ENCODE measurements at places on chromosomes 1 and 21.

- DNase-seq, result peak; percentile 47
Observed at GRCh38 chr1:6343506-6344405, 49.8 kb downstream of the ACOT7 start.

- no peak for DNase-seq
Observed at GRCh38 chr1:14896381-14897079, 257.0 kb upstream of the TMEM51 start.

GRCh38 chr1:98458511-98459485, 202.7 kb upstream of the SNX7 start:
- no peak for DNase-seq

- DNase-seq, result no peak
Observed at GRCh38 chr1:81832573-81832972, 31.8 kb downstream of the ADGRL2 start.

- no peak for DNase-seq
Observed at GRCh38 chr21:45293726-45294401, 6.2 kb upstream of the POFUT2 start.

DNA sequence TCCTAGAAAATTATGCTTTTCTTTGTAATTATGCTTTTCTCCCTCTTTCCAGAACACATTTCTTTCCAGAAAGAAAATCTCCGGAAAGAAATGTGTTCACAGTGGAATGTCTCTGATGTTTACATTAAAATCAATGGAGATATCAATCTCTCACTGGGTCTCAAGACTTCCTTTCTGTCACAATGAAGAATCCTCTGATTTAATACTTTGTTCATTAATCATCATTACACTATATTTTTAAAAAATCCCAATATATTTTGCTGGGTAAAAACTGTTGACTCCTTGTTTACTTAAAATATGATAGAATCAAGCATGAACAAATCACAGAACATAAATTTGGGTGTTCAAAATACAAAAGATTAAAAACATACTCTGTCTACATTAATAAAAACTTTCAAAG, 26.3 kb upstream of the TGFBR3 start:
- DNase-seq, result no peak

DNA sequence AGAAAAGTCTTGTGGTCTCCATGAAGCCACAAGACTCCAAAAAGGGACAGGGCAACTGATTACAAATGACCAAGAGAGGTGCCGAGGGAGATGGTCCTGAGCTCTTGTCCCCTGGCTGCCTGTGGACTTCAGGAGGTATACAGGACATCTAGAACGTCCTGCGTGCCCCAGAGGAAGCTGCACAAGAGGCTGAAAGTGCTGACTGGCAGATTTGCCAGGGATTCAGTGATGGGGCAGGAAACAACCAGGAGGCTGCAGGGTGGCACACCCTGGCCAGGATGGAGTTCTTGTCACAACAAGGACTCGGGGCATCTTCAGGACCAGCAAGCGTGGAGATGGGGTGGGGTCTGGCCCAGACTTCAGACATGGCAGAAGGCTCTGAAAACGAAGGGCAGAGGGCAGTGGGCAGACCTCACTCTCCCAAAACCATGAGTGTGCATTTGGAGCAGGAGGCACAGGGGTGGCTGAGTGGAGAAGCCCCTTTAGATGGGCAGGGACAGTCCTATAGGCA, 13.4 kb upstream of the PKP1 start:
- DNase-seq, result no peak

DNA sequence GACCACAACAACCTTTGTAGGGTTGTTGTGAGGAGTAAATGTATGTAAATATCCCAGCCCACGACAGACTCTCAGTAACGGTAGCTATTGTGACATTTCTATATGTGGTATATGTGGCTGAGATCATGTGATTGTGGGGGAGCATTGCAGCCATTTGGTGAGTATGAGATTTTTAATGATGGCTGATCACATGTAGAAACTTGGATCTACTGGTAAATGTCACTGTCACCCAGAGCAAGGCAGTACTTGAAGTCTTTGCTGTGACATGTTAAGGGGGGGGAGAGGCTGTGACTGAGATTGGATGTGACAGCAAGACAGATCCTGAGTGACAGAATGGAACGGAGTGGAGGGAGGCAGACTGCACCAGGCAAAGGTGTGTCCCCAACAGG, 23.9 kb upstream of the MEF2D start:
- no peak for DNase-seq

GRCh38 chr1:38497921-38498656, 361.5 kb downstream of the RRAGC start:
- no peak for DNase-seq

GRCh38 chr1:248155927-248156326, 11.0 kb downstream of the OR2M5 start:
- no peak for DNase-seq

- no peak for DNase-seq
Observed at GRCh38 chr1:243663651-243664050, 186.4 kb downstream of the AKT3 start.

- DNase-seq, result no peak
Observed at GRCh38 chr1:24609949-24610517, 33.1 kb upstream of the SRRM1 start.

DNA sequence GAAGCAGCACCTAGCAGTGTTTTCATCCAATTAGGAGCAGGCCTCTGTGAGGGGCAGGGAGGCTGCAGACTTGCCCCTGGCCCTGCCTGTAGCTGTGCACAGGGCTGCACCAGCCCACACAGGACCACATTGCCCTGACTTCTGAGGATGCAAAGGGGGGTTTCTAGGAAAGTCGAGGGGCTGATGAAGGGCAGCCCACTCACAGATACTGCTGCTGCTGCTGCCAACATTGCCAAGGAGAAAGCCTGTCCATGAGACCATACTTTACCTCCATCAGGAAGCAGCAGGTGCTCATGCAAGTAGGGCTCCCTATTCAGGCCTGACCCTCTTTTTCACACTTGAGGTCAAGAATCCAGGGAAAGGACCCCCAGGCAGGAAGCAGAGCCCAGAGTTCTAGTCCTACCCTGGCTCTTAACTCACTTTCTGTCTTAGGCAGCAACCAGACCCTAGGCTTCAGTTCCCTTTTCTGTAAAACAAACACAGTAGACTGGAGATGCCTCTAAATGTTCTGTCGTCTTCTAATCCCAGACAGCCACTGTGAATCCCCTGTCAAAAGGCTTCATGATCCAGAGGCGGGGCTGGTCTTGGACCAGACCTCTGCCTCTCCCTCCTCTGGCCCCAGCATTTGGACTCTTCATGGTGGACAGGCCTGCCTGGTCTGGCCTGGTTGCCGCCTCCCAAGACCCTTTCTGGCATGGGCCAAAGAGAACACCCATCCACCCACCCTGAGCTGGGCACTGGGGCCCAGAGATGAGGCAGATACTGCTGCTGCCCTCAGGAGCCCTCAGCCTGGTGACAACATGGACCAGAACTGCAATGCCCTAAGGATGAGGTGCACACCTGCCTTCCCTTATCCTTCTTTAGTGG, 120.2 kb downstream of the GLIS1 start:
- DNase-seq, result no peak

GRCh38 chr1:186218654-186219352, 156.2 kb downstream of the TPR start:
- no peak for DNase-seq

DNA sequence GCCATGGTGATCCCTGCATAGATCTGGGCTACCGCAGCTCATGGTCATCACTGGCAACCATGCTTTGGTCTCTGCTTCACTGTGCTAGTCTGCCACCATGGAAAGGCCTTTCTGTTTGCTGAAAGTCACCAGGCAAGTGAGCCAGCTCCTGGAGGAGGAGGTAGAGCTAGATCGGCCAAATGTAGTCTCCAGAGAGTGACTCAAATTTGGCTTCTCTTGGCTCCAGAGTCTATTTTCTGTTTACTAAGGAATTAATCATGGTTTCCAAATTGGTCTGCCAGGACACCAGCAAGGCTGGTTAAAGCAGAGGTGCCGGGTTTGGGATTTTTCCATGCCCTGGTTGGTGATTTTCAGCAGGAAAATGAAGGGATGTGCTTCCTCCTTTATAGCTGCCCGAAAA, 52.7 kb upstream of the IVNS1ABP start:
- DNase-seq, result no peak

DNA sequence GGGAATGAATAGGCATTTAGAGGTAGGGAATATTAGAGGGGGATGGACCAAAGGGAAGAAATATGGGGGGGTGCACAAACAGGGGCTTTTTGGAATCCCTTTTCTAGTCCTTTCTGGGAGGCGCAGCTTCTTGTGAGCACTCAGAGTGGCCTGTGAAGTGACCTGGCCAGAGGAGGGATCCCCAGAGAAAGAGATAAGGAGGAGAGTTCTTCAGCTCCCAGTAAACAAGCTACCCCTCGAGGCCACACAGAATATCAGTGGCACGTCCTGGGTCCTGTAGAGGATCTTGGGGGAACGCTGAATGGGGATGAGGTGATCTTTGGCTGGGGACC, 19.4 kb downstream of the VANGL2 start:
- DNase-seq, result no peak

DNA sequence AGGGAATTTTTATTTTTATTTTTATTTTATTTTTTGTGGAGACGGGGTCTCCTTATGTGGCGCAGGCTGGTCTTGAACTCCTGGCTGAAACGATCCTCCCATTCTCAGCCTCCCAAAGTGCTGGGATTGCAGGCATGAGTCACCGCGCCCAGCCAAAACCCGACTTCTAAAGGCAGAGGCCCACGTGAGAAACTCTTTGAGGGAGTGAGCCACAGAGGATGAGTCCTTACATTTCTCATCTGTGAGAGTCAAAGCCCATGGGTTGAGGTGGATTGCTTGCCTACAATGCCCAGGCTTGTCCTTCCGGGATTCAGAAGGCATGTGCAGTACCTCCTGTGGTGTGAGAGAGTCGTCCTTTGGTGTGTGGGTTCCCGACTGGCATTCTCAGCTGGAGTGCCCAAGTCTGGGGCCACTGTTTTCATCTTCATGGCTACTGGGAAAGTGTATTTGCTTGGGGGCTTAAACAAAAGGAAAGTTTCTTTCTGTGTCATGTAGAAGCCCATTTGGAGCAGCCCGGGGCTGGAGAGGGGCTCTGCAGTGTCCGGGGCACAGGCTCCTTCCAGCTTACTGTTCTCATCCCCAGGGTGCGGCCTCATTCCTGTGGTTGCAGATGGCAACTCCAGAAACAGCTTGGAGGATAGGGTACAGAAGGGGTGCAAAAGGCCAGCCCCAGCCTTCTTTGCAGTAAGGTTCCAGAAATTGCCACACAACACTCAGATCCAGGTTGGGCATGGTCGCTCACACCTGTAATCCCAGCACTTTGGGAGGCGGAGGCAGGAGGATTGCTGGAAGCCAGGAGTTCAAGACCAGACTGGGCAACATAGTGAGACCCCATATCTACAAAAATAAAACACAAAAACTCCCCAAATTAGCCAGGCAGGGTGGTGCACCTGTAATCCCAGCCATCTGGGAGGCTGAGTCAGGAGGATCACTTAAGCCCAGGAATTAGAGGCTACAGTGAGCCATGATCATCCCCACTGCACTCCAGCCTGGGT, 29.4 kb upstream of the CSF3R start:
- no peak for DNase-seq

DNA sequence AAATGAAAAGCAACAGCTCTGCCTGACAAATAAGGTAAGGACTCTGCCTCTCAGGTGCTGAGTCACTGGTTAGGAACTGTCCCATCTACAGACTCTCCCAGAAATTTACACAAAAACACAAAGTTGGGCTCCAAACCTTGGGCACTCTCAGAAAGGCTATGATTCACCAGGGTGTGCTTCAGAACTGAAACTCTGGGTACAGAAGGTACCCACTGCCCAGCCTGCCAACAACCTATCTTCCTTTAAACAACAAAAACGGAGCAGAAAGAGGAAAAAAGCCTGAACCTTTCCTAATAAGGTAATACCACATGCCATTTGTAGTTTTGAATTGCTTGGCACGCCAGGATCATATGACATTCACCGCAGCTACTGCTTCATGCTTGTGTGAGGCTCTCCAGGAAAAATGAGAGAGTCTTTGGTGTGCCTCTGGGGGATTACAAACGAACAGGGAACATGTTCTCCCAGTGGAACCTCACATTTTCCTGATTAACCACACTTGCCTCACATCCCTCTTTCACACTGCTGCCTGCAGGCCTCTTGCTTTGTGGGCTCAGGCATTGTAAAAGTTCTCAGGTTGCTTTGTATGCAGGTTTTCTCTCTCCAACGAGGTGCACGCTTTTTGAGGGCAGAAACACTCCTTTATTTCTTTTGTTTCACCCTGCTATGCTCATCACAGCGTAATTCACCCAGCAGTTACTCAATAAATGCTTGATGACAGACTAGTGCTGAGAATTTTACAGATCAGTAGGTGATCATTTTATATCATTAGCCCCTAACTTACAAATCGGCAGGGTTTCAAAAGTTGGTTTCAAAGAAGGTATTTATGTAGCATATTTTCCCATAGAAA, 65.1 kb downstream of the GADD45A start:
- no peak for DNase-seq

GRCh38 chr1:15328351-15329103, 81.2 kb upstream of the EFHD2 start:
- DNase-seq, result peak; percentile 57

DNA sequence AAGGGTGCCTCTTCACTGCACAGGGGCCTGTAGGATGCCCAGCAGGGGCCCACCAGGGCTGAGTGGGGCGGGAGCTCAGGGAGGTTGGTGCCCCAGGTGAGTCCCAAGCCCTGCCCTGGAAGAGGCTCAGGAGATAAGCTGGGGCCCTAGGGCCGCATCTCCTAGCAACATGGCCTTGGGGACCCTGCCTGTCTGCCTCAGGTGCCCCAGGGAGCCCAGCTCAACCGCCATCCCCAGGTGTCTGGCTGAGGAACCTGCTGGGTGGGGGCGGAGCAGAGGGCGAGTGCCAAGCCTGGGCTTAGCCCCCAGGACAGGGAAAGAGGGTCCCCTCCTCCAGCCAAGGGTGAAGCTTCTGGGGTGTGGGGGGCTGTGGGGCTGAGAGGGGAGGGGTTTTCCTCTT, 54.8 kb downstream of the FOXO6 start:
- no peak for DNase-seq

- DNase-seq, result no peak
Observed at GRCh38 chr1:86849756-86850155, 64.2 kb downstream of the SELENOF start.

DNA sequence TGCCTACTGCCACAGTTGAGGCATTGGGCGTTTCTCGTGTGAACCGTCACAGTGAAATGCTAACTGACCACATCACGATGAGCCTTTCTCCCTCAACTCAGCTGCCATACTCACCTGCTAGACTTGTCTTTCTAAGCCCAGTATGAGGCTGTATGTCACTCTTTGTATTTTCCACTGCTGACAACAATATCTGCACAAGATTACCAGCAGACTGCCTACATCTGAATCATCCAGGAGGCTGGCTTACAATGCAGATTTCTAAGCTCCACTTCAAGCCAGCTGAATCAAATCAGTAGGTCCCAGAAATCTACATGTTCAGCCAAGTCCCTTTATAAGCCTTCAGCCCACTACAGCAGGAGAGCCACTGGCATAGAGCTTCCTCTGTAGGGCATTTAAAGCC, 355.0 kb upstream of the DUSP10 start:
- DNase-seq, result no peak

DNA sequence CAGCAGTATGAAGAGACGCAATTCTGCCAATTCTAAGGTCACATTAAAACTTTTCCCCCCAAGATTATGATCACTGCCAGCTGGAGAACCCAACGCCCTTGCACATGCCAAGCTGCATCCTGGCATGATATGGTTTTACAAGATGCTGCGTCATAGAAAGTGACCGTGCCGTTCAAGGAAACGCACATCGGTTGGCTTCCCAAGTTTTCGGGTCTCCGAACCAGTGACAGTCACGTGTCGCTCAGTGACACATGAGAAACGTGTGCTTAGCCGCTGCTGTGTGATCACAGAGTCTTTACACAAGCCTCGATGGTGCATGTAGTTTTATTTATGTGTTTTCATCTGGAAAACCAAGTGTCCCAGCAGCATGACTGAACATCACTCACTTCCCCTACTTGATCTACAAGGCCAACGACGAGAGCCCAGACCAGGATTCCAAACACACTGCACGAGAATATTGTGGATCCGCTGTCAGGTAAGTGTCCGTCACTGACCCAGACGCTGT, 7.4 kb downstream of the SMIM1 start:
- no peak for DNase-seq

All from midbrain (tissue), 1 donor.